ENCODE measurements at places on chromosomes 6 and 20. TPM values are rescaled to one million over a fixed set of nuclear protein-coding genes. Genes with fewer than 3 reads are reported as not detected.
A peak's percentile ranks its signal among the peaks of the same experiment; 100 is the strongest.

DNA sequence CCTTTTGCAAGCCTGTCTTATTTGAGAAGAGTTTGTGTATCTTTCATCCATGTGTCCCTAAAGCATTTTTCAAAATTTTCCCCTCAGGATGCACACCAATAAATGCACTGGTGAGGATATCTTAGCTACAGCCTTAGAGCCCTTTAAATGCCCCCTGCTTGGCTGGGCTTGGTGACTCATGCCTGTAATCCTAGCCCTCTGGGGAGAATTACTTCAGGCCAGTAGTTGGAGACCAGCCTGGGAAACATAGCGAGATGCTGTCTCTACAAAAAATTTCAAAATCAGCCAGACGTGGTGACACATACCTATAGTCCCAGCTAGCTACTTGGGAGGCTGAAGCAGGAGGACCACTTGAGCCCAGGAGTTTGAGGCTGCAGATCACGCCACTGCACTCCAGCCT is 33.8 kb upstream of the PLCB4 start:
- peak; percentile 97 for DNase-seq

GRCh38 chr6:169026175-169026574 is 227.5 kb downstream of the THBS2 start:
- DNase-seq: no peak

GRCh38 chr20:37249304-37249703 is 12.3 kb downstream of the GHRH start:
- no peak for DNase-seq

- DNase-seq: no peak
Measured at GRCh38 chr6:124054034-124054433, 250.4 kb downstream of the NKAIN2 start.

GRCh38 chr6:155333414-155333813 is 19.1 kb upstream of the TFB1M start:
- DNase-seq: no peak

GRCh38 chr20:52083627-52084232 is 107.8 kb downstream of the ZFP64 start:
- DNase-seq: peak; percentile 68

DNA sequence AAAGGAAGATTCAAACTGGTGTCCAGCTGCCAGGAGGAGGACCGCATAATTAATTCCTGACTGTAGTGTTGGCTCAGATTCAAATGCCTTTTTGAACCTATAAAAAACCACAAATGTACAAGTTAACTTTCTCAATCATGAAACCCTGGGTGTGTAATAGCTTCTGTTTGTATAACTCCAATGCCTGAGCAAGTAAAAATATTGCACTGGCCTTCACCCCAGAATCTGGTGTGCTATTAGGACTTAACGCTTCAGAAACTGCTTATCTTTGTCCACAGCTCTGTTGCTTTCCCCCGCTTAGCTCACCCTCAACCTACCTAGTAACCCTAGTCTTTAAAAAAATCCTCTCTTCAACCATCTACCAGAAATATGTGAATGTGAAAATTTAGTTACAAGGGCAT is 119.1 kb upstream of the MAP7 start:
- DNase-seq: peak; percentile 94

- DNase-seq: no peak
Measured at GRCh38 chr6:63458480-63459115, 113.7 kb upstream of the LOC128125822 start.

GRCh38 chr6:84777888-84778287 is 13.5 kb upstream of the TBX18 start:
- DNase-seq: peak; percentile 51

DNA sequence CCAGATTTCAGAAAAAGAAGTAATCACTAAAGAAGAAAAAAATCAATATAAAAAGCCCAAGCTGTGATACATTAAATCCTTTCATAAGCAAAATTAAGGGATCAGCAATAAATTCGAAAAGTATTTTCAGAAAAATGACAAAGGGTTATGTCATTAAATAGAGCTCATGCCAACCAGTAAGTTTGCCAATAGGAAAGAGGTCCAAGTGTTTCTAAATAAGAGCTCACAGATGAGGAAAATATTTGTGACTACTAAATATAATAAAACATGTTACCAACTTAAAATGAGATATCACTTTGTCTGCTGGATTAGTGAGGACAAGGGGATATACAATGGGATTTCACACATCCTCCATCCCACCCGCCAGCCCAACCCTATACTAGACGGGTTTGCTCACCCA is 140.3 kb upstream of the EYA4 start:
- no peak for DNase-seq

DNA sequence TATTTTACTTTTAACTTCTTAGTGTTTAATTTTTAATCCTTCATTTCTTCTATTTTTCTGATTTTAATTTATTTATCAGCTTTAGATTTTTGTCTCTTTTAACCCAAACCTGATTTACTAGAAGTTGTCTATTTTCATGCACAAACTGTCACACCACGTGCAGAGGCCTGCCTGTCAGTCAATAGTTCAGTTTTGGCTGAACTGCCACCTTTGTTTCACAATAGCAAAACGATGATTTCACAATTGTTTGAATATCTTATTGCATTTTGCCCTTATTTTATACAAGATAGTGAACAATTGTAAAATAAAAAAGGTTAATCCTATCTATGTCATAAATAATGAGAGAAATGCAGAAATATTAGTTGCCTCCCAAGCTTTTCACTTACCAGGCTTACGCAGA is 24.0 kb upstream of the PPP1R3G start:
- no peak for DNase-seq

DNA sequence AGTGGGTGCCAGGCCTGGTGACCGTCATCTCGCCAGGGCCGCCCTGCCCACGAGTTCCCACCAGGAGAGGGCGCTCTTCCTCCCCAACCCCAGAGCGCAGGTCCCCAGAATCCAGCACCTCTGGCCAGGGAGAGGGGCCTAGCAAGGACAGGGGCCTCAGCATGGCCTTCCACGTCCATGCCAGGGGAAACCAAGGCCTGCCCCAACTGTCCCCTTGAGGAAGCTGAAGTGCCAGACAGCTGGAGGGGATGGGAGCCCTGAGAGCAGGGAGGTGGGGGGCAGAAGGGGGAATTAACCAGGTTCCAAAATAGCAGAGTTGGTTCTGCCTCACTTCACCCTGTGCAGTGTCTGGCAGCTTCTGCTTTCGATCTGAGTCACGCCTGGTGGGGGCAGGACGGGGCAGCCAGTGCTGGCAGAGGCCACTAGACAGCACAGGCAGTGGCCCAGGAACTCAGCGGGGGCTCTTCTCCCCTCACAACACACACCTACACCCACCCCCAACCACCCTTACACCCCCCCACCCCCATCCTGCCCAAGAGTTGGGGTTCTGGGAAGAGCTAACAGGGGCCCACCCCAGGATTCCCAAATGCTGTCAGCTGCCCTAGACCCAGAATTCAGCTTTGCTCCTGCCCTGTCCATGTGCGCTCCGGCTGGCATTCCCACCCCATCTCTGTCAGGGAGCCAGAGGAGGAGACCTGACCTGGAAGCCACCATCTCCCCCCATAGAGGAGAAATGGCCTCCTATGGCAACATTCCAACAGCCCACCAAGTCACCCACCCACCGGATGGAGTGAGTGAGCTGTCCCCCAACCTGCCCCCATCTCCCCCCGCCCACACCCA is 29.2 kb downstream of the TFEB start:
- DNase-seq: peak; percentile 73

GRCh38 chr6:44530209-44530909 is 142.9 kb downstream of the CDC5L start:
- peak; percentile 52 for DNase-seq

DNA sequence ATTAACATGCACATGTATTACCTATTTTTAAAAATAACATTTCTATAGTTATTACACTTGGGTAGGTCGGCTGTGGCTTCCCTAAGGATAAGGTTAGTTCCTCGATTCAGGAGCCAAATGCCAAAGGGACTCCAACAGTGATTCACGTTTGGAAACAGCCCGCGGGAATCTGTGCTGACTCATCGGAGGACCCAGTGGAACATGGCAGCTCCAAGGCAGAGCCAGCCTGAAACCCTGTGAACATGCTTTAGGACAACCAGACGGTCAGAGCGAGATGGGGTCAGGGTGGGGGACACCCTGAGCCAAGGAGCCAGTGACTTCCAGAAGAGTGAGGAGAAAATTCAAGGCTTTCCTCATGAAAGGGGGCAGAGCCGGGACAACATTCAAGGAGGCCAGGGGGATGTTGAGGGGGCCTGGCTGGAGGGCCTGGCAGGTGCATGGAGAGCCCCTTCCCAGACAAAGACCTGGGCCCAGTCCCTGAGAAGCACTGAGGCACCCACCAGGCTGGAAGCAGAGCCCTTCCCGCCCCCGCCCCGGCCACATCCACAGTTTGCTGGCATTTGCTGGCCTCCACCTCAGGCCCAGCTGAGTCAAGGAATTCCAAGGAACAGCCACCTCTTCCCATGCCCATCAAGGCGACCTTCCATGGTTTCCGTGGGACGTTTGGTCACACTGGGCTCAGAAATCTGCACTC is 133.2 kb downstream of the SNX5 start:
- DNase-seq: peak; percentile 96

The NR2E1 gene
- not detected for total RNA-seq

The TMC2 gene
- not detected for total RNA-seq

The THBD gene
- total RNA-seq: 18.0 TPM
